ENCODE measurements at places on chromosomes 13 and 19.

DNA sequence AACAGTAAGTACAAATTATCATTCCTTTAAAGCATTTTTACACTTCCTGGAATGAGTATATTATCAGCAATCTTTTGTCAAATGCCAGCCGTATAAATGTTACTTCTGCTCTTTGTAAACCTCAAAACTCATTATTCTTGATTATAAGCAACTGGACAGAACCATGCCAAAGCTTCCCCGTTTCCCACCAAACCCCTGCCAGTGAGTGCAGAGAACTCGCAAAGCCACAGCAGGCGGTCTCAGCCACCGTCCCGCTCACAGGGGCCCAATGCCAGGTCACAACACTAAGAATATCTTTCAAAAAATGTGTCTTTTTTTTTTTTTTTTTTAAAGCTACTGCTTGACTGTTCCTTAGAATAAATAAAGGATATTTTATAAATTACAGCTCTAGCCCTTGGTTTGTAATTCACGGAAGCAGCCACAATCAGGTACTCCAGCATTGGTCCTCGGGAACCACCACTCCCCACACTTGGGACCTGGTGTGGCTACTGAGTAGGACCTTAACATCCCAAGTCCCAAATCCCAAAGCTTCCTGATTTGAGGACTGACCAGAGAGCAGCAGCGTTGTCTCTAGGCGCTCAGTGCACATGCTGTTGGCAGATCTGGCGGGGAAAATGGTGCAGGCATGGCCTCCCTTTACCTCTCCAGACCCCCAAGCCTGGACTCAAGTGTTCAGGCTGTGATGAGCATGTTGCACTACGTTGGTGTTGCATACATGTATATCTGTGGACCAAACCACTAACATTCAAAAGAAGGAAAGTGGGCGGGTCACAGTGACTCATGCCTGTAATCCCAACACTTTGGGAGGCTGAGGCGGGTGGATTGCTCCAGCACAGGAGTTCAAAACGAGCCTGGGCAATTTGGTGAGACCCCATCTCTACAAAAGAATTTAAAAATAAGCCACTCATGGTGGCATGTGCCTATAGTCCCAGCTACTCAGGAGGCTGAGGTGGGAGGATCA, 19.0 kb downstream of the KCTD15 start:
- no peak for ATAC-seq

DNA sequence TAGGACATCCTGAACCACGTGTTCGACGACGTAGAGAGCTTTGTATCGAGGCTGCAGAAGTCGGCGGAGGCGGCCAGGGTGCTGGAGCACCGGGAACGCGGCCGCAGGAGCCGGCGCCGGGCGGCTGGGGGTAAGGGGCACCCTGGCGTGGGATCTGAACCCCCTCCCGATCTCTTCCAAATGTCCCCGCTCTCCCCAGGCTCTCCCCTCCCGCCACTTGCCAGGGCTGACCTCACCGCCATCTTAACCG, 6.0 kb downstream of the EPS8L1 start:
- no peak for ATAC-seq

GRCh38 chr19:4443966-4444764, 13.4 kb downstream of the UBXN6 start:
- ATAC-seq: peak; percentile 9

DNA sequence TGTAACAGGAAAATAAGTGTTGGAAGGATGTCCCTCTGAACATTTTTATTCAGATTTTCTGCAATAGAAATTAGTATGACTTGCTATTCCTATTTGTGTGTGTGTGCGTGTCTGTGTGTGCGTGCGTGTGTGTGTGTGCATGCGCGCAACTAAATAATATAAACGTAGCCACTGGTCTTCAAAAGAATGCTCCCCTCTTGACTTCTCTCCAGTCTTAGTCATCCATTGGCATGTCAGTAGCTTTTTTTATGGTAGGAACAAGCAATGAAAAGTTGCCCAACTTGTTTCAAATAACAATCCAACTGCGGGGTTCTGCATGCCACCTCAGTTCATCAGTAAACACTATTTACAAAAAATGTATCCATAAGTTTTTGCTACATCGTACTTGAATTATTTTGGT, 249.6 kb downstream of the GPC6 start:
- no peak for ATAC-seq

DNA sequence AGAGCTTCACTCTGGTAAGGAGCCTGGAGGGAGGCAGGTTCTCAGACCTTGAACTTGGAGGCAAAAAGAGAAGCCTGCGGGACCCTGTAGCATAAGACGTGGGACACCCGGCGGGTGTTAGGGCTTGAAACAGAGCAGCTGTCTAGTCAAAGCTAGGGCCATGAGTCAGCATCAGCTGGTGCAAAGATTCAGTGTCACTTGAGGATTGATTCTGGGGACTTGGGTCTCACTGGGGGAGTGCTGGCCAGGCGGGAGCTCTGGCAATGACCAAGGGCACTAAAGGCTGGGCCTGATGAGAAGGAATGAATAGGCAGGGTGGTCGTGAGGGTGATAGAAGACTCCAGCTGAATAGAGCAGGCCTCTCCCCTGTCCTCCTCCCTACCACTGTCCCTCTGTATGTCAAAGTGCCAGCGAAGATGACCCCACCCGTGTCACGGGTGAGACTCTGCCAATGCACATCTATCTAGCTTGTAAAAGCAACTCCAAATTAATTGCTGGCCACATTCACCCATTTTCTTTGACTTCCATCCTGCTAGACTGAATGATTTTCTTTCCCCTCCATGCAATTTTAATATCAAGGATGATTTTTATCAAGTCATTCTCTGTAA, 97.1 kb downstream of the MBNL2 start:
- ATAC-seq: peak; percentile 95

DNA sequence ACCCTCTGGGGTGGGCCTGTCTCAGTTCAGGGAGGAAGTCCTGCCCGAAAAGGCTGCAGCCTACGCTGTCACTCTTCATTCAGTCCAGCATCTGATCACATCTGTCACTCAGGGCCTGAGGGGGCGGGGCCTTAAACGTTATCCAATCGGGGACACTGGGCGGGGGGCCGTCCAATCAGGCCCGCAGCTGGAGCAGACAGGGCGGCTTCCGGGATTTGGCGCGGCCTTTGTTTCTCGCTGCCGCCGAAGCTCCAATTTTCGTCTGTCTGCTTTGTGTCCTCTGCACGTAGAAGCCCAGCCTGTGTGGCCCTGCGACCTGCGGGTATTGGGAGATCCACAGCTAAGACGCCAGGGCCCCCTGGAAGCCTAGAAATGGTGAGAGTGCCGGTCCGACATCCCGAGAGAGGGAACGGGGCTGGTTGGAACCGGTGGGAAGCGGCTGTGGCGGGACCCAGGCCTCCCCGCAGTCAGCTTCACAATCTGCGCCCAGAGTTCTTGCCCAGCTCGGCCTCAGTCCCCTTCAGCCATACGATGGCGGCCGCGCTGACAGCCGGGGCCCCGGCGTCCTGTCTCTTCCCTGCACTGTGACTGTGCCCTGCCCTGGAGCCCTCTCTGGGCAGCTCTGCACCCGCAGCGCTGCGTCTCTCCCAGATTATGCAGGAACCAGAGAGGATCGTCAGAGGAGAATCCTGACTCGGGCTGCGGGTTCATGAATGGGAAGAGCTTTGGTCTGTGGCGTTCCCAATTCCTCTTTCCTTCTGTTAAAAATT, at the start of gene ZNF730:
TSS of gene ZNF730 (plus strand) at position 224 of the 770 bp plus-strand sequence. CDS start at position 373, 149 bp downstream.
- peak; percentile 31 for ATAC-seq

DNA sequence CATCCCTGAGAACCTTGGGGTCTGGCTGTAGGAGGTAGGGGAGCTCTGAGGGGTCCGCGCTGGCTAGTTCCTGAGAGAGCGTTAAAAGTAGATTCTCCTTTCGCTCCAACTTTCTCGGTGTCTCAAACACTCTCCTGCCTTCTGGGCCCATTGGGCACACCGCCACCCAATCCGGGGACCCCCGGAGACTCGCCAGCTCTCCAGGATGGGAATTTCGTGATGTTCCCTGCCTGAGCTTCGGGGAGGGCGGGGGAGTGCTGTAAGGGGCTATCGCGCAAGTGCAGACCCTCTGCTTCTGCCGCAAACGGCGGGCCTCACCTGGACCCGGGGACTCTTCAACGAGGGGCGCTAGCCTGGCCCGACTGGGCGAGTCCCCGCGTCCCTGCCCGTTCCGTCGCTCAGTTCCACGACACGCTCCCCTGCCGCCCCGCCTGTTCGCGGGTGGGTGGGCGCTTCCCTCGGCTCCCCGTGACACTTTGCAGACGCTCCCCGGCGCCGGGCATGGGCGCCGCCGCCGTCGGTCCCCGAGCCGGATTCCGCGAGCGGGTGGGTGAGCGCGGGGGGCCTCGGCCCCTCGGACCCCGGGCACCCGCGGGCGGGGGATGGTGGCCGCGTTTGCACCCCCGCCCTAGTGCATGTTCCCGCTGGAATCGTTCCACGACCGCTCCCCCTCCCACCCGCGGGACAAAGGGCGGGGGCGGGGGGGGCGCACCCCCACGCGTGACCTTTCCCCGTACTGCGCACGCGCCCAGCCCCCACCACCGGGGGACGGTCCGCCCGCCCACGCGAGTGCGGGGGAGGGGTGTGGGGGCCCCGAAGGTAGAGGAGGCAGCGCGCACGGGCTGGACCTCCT, at the start of gene CCDC106:
TSS of gene CCDC106 (plus strand) at position 481 of the 853 bp plus-strand sequence. CDS start 835 bp downstream, outside the sequence.
- peak; percentile 69 for ATAC-seq

DNA sequence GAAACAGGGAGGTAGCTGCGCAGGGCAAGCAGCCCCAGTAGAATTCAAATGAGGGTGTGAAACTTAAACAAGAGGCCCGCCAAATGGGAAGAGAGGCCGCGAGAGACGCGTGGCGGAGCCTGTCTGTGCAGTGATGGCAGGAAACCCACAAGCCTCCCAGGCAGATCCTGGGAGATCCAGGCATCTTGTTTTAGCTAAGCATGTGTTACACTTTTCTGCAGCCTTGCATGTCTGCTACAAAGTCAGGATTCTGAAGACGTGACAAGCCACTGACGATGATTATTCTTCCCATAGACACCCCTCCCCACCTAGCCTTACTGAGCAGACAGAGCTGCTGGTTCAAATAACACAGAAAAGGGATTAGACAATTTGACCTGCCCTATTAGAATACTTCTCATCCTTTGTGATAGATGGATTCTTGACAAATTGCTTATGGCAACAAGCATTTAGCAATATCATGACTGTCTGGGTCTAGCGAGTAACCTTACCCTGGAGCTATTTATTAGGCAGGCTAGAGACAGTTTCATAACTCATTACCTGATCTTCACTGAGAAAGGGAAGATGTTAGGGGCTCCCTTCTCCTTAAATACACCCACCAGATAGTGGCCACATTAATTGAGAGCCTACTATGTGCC, 185.2 kb upstream of the IRS2 start:
- ATAC-seq: peak; percentile 52

DNA sequence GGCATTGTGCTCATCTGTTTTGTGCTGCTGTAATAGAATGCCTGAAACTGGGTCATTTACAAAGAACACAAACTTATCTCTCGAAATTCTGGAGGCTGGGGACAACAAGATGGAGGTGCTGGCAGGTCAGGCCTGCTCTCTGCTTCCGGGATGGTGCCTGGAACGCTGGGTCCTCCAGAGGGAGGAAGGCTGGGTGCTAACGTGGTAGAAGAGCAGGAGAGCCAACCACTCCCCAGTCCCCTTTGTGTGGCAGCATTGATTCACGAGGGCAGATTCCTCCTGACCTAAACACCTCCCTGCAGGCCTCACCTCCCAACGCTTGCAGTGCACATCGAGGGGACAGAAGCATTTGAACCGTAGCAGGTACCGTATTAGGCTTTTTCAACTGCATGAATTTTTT, 34.1 kb upstream of the TFDP1 start:
- ATAC-seq: no peak

DNA sequence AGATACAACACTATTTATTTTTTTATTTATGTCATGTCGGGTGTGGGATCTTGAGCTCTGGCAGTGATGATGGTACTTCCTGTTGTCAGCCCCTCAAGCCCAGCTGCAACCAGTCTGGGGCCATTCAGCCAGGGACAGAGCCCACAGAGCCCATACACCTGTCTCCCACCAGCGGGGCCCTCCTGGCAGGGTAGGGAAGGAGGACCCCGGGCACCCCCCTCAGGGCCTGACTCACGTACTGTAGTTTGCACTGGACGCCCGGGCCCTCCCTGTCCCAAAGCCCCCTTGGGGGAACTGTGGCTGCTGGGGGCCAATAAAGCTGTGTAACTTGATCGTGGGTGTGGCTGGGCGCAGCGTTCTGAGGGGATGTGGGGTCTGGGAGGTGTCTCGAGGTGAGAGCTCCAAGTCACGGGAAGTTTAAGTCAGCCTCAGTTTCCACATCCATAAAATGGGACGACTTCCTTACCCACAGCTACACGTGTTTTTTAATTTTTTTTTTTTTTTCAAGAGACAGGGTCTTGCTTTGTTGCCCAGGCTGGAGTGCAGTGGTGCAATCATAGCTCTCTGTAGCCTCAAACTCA, 9.5 kb downstream of the ATG4D start:
- ATAC-seq: peak; percentile 8

DNA sequence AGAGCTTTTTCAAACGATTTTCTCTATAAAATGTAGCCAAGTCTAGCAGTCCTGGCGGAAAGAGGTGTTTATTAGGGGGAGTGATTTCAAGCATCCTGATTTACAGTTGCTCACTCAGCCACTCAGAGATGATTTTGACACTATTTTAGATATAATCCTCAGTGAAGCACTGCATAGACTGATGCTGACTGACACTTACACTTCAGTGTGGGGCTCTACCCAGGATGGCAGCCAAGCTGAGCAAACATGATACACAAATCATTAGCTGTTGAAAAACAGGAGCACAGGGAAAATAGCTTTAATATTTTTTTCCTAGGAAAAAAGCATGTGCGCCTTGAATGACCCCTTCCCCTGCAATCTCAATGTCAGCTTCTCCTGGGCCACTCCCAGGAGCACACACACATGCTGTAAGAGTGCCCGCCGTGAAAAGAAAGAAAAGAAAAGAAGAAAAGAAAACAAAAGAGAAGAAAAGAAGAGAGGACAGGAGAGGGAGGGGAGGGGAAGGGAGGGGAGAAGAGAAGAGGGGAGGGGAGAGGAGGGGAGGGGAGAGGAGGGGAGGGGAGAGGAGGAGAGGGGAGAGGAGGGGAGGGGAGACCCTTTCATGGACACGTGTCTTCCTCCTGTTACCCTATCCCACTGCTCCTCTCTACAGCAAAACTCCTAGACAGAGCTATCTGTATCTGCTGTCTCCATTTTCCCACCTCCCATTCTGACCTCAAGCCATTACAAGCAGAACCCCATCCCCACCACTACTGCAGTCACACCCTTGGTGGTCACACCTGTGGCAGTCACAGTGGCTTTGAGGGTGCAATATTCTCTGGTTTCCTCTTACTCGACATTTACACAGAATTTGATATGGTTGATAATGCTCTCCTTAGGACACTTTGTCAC, 36.4 kb downstream of the RCBTB2 start:
- peak; percentile 30 for ATAC-seq

GRCh38 chr13:97905517-97905916, 48.0 kb upstream of the IPO5 start:
- no peak for ATAC-seq

All from motor neuron (in vitro differentiated cells).